A549 treated with dexamethasone at 1 μM for 4 hours (cell line): ENCODE measurements at places on chromosomes 3 and 15. TPM values are rescaled to one million over a fixed set of nuclear protein-coding genes. Genes with fewer than 3 reads are reported as not detected.

Gene PRR20G
- 1.8 to 2.6 TPM (median 2.0 TPM) in 5 replicates for total RNA-seq

Gene BFSP2
- total RNA-seq: not detected in 5 replicates

Gene TIMP4
- 10.6 to 13.2 TPM (median 11.0 TPM) in 5 replicates for total RNA-seq

Gene OTOL1
- not detected in 5 replicates for total RNA-seq

Gene LOXL1
- 0.53 to 1.3 TPM (median 0.74 TPM) in 5 replicates for total RNA-seq

Gene SLC12A1
- not detected in 5 replicates for total RNA-seq

Gene USF3
- 2.5 to 3.6 TPM (median 3.0 TPM) in 5 replicates for total RNA-seq

Gene DGKG
- 5.8 to 9.2 TPM (median 7.2 TPM) in 5 replicates for total RNA-seq
